ENCODE measurements at places on chromosomes 3 and 15.

DNA sequence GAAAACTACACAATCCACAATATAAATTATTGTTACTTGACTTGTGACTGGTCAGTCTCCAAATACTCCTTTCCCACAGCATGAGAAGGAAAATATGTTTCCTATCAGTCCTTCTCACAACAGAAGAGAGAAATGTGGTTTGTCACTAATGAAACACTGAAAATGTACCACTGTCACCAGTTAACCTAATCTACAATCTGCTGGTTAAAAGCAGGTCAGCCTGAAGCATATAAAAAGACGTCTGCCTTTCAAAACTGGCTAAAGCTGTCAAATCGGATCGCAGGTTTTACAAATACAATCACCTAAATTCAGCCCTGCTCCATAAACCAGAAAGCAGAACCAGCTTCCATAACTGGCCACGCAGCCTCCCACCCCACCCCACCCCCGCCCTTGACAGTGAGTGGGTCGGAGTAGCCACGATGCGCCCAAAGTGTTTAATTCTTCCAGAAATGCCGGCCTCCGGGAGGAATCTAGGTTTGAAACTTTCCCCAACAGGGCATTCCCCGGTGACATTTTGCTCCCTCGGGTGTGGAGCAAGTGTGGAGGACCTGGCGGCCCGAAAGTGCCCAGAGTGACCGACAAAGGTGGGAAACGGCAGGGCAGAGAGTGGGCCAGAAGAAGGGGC is 682 bp downstream of the ETFA start:
- DNase-seq = no peak

- DNase-seq = no peak
These were observed 8.6 kb downstream of the ISLR start for GRCh38 chr15:74182131-74182530.

- DNase-seq = no peak
These were observed 556 bp downstream of the CHP1 start for GRCh38 chr15:41231422-41232226.

DNA sequence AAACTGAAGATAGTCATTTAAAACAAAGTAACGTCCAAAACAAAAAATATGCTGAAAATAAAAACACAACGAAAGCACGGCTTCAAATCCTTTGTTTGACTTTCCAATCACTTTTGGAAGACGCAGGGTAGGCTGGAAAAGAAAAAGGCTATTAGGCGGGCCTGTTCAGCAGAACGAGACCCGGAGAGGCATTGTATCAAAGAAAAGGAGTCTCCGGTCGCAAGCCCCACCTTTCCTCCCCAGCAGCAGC is 691 bp downstream of the SENP7 start:
- DNase-seq = no peak

- no peak for DNase-seq
These were observed 25.7 kb downstream of the PCOLCE2 start for GRCh38 chr3:142863010-142863817.

DNA sequence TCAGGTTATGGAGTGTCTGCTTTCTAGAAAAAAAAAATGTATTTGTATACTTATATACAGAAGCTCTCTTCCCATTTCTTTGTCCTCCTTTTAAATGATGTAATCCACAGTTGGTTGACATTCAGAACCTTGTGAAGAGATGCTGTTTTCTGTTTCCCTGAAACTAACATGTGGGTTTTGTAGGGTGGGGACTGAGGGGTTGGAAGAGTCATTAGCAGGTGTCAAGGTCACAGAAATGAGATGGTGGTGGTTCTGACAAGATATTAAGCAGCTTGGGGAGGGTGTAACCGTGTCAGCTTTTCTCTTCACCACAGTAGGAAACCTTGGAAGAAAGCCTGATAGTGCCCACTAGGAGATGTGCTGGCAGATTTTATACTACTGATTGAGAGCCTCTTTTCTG is 2.4 kb downstream of the RASA2 start:
- DNase-seq = no peak

GRCh38 chr3:149198611-149199010 is 23.0 kb downstream of the CP start:
- no peak for DNase-seq

DNA sequence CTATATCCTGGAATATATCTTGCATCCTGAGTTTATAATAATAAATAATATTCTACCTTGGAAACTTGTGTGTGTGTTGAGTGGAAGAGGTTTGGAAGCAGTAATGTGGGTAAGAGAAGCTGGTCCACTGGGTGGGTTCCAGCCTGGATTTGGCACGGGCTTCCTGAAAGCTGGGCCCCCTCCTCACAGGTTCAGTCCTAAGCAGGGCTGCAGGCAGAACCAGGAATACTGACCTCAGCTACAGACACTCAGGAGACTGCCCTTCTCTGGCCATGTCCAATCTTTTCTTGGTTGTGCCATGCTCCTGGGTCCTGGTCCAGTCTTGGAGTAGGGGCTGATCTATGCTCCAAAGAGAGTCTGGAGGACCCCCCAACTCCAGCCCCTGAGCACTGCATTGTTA is 4.5 kb downstream of the MYD88 start:
- DNase-seq = no peak
